ENCODE measurements at places on chromosomes 3 and 15.

DNA sequence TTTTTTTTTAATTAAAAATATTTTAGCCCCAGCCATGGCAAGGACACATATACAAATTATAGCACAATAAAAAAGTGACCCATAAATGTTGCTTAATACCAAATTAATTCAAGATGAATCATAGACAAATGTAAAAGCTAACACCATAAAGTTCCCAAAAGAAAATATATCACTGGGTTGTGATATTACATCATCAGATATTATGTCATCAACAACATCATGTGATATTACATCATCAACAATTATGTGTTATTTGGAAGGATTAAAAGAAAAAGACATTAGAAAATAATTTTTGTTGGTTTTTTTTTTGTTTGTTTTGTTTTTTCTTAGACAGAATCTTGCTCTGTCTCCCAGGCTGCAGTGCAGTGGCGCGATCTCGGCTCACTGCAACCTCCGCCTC, 34.5 kb upstream of the ABHD10 start:
- no peak for DNase-seq

- DNase-seq, result no peak
These were observed 16.0 kb upstream of the ANPEP start for GRCh38 chr15:89830639-89831038.

DNA sequence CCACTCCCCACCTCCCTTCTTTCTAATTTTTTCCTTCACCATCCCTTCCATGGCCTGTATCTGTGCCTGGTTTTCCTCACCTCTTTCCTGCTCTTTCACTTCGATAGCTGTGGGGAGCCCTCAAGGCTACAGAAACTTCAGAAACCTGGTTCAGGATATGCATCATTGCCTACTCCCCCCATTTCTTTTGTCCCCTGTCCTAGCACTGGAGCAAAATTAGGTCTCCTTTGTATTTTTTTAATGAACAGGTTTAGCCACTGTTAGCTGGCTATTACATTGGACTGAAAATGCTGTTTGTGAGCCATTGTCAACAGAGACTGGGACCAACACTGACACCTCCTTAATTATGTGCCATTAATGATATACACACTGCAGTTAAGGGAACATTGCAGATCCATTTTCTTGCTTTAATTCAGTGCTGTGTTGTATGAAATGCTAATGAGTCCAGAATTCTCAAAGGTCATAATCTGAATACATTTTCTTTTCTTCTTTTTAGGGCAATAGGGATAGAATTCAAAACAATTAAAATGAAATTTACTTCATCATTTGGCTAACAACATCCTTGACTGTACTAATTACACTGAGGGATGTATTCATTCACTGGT, 138.6 kb downstream of the PDCD6IP start:
- DNase-seq, result no peak

DNA sequence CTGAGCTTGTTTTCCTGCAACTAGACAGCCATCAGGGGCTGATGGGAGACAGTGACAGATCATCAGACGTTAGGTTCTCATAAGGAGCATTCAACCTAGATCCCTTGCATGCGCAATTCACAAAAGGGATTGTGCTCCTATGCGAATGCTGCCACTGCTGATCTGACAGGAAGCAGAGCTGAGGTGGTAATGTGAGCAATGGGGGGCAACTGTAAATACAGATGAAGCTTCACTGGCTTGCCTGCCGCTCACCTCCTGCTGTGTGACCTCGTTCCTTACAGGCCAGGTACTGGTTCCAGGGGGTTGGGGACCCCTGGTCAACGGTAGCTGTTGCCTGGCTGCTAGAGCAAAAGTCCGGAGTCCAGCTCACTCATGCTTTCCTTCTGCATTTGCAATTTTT, 26.4 kb upstream of the KCNAB1 start:
- DNase-seq, result no peak

DNA sequence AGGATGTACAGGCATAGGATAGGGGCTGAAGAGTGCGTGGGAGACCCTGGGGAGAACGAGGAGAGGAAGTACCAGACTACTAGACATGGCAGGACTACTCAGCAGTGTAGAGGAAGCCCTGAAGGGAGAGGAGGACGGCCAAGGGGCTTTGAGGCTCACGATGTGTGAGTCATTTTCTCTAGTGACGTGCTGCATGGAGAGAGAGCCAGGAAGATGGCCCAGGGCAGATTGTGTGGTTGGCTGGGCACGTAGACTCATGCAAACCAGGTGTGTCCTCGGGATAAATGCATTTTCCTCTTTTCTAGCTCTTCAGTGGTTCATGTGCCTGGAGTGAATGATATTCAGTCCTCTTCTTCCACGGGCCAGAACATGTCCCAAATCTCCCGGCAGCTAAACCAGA, 115.0 kb upstream of the ABHD17C start:
- no peak for DNase-seq

DNA sequence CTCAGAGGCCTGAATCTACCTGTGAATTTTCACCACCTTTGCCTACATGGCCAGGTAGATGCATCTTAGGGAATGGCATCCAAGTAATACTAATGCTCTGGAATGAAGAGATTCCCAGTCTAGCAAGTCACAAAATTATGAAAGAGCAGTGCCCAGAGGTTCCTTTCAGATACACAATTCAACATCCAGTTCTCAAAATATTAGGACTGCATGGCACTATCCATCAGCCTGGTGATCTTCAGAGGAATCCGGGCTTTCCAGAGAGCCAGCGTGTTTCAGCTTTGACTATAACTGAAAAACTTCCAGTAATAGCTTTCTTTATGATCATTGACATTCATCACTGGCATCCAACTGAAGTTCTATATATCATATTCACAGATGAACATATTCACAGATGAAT, 849.8 kb downstream of the AGBL1 start:
- no peak for DNase-seq

GRCh38 chr15:67148196-67148701, 82.8 kb downstream of the SMAD3 start:
- no peak for DNase-seq

- no peak for DNase-seq
These were observed 2.7 kb downstream of the KY start for GRCh38 chr3:134647902-134648760.

DNA sequence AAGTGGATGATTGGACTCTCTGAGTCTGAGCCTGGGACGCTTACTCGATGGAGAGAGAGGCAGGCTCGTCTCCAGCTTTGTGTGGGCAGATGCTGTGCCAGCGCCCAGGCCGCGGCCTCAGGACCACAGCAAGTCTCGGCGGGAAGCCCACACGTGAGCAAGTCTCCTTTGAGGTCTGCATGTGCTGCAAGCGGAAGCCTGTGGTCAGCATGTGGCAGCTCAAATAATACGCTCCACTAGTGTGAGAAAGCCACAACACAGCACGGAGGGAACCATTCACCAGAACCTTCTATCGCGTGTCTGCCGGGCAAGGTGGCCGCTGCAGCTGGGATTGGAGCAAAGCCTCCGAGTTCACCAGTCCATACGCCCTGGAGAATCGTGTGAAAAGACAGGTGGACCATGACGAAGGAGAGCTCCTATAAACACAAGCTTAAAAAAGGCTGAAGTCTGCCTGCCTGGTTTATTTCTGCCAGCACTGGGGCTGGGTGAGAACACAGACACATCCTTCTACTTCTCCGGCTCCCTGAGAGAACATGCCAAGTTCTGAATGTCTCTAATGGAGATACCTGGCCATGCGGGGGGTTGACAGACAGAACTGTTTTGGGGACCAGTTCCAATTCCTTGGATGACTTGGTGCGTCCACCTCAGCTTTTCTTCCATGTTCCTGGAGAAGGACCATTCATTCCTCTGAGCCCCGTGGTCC, 82.0 kb upstream of the LRIG1 start:
- DNase-seq, result no peak

GRCh38 chr3:146274833-146275232, 23.9 kb upstream of the PLSCR4 start:
- DNase-seq, result no peak

GRCh38 chr3:100992231-100993012, 799 bp downstream of the ABI3BP start:
- no peak for DNase-seq

GRCh38 chr3:4758249-4758860, 220.9 kb upstream of the BHLHE40 start:
- DNase-seq, result no peak

DNA sequence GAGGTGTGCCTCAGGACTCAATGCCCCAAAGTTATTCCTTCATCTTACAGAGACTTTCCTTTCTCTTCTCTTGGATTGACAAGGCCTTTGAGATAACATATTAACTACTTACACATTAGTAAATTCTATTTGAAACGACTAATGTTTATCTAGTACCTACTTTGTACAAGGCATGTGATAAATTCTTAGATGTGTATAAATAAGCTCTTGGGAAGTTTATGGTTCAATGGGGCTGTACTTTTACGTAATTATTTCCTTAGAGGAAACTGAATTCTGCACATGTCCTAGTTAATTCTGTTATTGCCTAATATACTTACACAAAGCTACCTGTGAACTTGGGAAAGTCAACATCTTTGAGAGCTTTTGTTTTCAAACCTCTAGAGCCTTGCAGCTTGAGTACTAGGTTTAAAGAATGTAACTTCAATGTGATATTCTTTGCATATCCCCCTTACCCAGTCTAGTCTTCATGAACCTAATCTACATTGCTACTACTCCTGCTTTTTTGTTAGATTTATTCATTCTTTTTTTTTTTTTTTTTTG, 58.5 kb upstream of the RAP2B start:
- no peak for DNase-seq

GRCh38 chr3:11530153-11530721, 113.5 kb downstream of the VGLL4 start:
- DNase-seq, result peak; percentile 36

- no peak for DNase-seq
These were observed 201.0 kb upstream of the FEZF2 start for GRCh38 chr3:62574266-62574898.

DNA sequence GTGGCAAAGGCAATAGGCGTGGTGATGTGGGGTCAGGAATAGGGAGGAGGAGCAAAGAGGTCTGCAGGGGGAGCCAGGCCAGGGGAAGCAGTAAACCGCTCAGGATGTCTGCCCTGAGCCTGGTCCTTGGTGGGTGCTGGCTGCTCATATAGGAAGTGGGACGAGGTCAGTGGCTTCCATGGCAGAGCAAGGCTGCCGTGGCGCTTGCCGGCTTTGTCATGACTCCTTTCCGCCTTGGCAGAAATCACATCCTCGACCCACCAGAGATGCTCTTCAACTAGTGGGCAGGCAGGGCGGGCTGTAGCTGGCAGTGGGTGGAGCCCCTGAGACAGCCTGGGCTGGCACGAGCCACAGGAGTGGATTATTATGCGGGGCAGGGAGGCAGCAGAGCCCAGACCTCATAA, 13.1 kb upstream of the SKOR1 start:
- no peak for DNase-seq

DNA sequence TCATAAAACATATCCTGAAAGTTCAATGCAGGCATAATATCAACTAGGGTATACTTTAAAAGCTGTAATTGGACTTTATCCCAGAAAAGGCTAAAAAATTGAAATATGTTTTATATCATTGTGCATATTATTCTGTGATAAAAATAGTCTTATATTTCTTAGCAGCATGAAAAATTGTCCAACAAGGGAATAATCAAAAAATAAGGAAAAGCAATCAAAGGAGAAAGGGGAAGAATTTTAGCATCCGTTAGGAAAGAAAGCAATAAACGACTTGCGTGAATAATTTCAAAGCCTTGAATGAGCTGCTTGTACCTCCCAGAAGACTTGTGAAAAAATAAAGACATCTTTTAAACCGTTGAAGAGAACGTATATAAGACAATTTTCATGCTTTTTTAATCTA, 1369.8 kb upstream of the GBE1 start:
- DNase-seq, result no peak

DNA sequence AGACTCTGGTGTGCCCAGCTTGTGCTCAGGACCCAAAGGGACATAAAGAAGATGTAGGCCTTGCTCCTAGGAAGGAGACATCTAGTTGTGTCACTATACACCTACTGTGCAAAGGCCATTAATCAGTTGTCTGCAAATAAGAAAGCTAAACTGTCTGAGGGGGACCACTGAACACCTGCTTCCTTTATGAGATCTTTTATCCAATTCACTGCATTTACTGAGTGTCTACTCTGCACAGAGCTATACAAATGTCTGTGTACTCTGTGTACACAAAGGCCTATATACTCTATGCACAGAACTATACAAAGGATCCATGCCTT, 124.8 kb downstream of the CTNNB1 start:
- peak; percentile 65 for DNase-seq

DNA sequence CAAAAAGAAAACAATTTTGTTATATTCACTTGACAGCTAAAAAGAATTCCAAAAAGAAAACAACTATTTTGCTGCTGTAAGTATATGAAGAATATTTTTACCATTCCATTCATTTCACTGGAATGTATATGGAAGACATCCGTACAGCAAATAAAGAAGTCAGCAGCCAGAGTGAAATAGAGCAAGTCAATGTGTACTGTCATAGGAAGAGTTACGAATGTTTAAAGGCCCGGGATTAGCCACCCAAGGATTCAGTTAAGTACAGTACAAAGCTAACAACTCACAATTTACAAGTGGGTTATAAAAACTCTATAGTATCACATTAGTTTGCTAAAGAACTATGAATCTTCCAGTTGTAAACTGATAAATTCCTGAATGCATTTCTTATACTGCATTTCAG, 14.4 kb upstream of the XXYLT1 start:
- no peak for DNase-seq

GRCh38 chr3:25831578-25831977, 41.7 kb downstream of the OXSM start:
- no peak for DNase-seq

DNA sequence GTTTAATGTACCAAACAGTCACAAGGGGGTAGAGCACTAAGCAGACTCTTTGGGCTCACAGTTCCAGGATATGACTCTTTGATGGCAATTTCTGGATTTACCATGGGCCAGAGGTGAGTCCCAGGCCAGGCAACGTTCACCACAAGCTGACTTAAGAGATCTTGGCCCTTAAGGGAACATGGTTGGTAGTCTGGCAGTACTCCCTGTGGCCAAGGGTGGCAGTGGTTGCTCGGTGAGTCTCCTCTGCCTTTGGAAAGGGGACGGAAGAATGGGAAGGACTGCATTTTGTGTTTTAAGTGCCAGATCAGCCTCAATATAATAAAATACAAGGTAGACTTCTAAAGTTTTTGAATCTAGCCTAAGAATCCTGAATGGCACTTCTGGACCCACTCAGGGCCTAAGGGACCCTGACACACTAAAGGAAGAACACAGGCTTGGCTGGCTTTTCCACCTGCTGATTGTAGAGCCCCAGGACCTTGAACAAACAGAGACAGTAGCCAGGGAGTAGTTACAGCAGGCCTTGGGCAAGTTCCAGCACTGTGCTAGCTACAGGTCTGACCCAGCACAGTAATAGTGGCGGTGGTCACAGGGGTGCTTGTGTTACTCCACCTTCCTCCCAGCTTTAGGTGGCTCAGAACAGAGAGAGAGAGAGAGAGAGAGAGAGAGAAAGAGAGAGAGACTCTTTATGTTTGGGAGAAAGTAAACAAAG, 730.7 kb upstream of the ALCAM start:
- no peak for DNase-seq

DNA sequence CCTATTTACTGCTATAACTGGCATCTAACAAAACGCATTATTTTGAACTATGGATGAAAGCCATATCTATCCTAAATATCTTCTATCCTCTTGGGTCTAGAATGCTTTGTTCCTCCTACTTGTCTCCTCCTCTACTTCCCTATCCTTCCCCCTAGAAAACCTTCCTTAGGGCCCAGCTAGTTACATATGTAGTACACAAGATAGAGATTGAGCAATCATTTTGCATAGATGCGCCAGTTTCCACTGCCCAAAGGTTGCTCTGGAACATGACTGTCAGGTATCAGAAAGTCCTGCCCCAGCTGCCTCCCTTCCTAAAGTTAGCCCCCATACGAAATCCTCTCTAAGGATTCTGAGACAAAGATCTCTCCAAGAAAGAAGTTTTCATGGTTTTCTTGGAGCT, 55.1 kb downstream of the GPR160 start:
- DNase-seq, result no peak

GRCh38 chr3:64677961-64678716, 9.7 kb downstream of the ADAMTS9 start:
- no peak for DNase-seq
